SIG-M5 (cell line): ENCODE measurements at places on chromosomes 1 and 21.

DNA sequence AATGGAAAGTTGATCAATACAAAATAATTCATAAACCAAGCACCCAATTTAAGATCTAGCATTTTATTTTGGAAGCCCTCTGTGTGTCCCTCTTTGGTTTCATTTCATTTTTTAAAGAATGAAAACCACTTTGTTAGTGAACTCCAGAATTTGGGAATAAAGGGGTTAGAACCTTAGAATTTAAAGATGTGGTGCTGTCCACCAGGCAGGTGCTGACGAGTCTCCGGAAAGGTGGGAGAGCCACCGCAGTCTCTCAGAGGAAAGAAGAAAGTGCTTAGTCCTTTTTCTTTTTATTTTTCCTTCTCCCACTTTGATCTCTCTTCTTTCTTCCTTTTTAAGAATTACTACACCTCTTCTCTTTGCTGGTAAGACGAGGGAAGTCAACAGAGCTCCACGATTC lies 20.5 kb upstream of the HIVEP3 start:
- no peak for DNase-seq

DNA sequence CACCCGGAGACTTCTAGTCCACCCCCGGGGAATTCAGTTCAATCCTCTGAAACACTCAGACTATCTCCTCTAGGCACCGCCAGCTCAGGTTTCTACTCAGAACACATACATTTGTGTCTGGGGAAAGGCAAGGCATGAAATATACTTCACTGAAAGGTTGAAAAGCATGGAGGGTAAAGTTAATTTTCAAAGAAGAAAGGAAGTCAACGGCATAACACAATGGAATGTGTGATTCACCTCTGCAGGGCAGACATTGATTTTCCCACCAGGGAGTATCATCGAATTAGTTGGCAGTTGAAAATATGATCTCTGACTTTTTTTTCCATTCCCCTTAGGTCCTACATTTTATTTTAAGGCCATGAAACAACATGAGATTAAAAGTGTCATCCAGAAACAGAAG lies 669.4 kb downstream of the SMYD3 start:
- DNase-seq, result no peak

GRCh38 chr1:43440358-43440757 lies 13.4 kb downstream of the HYI start:
- no peak for DNase-seq

- no peak for DNase-seq
Observed at GRCh38 chr1:246447501-246447900, 59.6 kb downstream of the SMYD3 start.

DNA sequence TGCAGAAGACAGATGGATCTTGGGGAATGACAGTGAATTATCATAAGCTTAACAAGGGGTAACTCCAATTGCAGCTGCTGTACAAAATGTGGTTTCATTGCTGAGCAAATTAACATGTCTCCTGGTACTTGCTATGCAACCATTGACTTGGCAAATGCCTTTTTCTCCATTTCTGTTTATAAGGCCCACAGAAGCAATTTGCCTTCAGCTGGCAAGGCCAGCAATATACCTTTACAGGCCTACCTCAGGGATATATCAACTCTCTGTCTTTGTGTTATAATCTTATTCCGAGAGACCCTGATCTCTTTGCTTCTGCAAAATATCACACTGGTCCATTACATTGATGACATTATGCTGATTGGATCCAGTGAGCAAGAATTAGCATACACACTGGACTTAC lies 52.7 kb upstream of the KIAA0040 start:
- DNase-seq, result no peak

GRCh38 chr21:45209685-45210284 lies 77.9 kb downstream of the POFUT2 start:
- peak; percentile 51 for DNase-seq

DNA sequence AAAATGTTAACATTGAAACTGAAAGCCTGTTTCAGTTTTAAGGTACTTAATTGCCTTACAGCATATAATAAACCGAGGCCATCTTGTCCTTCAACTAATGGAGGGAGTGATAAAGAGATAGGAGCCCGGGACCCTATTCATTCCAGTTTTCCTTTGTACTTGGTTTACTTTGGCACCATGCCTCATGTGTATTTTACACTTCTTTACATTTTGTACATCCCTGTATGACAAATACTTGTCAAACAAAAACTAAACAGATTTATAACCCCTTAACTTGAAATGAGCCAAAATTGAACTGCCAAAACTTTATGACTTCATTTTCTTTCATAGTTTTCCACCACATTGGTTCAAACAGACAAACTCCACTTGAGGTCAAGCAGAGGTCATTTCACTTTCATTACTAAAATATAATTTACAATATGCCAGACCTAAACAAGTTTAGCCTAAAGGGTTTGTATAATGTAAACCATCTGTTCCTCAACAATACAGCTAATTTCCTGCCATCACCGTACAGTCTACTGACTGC lies 30.9 kb upstream of the UBE2U start:
- DNase-seq, result no peak

DNA sequence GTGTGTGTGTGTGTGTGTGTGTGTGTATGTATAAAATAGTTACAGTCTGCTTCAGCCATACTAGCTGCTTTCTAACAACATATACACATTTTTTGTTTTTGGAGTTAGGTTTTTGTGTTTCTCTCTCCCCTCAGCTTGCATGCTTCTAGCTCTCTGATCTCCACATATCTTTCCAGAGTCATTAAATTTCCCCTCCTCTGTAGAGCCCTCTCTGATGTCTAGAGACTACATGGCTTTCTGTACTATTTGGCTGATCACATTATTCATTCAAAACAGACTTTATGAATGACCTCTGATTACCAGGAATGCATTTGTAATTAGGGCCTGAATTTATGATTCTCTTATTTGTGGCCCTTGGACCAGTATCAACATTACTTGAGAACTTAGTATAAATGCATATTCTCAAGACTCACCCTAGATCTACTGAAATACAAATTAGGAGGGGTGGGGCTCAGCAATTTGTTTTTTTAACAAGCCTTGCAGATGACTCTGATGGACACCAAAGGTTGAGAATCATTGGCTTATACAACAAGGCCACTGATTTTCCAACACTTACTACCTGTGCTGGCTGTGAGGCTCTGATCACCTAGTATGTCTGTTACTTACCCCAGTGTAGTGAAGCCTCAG lies 104.5 kb downstream of the PTBP2 start:
- DNase-seq, result no peak

GRCh38 chr1:39491146-39491921 lies at the start of gene BMP8A:
Gene BMP8A, plus strand, starts transcription at chr1:39491636. Its CDS starts 356 bp downstream, at chr1:39491992.
- DNase-seq, result no peak

- DNase-seq, result no peak
Observed at GRCh38 chr1:96554364-96554763, 167.2 kb upstream of the PTBP2 start.

- DNase-seq, result peak; percentile 52
Observed at GRCh38 chr1:66373157-66373591, 160.8 kb upstream of the SGIP1 start.

- DNase-seq, result no peak
Observed at GRCh38 chr21:34180826-34181359, 107.5 kb downstream of the MRPS6 start.

DNA sequence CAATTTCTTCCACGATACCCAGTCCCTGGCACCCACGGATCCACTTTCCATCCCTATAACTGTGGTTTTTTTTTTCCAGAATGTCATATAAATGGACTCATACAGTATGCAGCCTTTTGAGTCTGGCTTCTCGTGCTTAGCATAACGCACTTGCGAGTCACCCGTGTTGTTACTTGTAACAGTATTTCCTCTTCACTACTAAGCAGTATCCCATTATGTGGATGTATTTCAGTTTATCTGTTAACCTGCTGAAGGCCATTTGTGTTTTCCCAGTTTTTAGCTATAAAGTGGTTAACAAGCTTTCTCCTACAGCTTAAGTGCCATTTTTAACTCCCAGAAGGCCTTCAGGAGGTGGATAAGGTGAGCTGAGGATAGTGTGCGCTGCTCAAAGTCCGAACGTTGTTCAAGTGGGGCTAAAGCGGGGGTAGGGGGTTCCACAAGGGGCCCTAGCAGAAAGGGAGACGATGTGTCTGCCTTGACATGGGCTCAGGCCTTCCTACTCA lies 829 bp downstream of the ADAR start:
- no peak for DNase-seq

- DNase-seq, result no peak
Observed at GRCh38 chr1:247451388-247452010, 6.4 kb downstream of the OR2B11 start.

- DNase-seq, result no peak
Observed at GRCh38 chr1:3265835-3266805, 188.3 kb upstream of the ARHGEF16 start.

- no peak for DNase-seq
Observed at GRCh38 chr1:50423670-50424000, 392 bp upstream of the DMRTA2 start.

DNA sequence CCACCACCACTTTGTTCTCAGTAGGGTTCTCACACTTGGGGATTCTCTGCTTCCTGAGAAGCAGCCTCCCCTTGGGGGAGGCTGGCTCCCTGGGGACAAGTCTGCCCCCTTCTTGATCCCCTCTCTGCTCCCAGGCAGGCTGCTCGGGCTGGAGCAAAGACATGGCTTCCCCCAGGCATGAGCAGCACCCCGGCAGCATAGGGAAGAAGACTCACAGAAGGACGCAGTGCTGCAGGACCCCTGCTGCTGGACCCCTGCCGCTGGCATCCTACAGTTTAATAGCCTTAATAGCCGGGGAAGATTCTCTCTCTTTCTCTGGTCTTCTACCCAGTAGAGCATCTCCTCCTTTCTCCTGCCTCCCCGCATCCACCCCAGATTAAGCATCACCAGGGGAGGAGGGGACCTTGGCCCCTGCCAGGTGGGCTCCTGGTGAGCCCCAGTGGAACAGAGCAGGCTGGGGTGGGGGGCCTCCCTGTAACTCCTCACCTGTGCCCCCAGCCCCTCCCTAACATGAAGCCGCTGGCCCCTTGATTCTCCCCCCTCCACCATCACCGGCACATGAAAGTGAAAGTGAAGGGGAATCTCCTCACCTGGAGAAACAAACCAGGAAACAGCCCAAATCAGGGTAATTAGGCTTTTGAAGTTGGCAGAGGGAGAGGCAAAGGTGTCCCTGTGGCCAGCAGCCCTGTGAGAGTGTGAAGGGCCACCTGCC lies 2.5 kb downstream of the WNT3A start:
- DNase-seq, result no peak

DNA sequence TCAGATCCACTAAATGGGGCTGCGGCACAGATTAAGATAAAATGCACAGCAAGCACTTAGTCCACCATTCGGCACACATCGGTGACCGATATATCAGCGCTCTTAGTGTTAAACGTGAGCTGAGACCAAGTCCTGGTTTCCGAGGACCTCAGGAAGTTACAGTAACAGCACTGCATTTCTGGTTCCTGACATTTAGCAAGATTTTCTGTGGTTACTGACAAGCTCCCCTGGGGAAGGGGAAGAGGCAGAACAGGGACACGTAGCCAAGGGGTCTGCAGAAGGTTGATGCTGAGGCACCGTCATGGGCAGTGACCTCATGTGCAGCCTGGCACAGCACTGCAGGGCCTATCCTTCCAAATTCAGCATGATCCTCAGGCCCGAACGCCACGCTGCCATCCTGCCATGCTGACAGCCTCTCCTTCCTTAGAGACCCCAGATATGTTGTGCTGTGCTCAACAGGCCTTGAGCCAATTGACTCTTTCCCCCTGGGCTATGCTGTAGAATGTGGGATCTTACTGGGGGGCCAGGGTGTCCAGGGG lies 13.4 kb upstream of the PEF1 start:
- DNase-seq, result no peak

- no peak for DNase-seq
Observed at GRCh38 chr1:245587435-245588115, 432.8 kb downstream of the KIF26B start.

GRCh38 chr1:89703469-89703868 lies 70.5 kb downstream of the LRRC8C start:
- no peak for DNase-seq

DNA sequence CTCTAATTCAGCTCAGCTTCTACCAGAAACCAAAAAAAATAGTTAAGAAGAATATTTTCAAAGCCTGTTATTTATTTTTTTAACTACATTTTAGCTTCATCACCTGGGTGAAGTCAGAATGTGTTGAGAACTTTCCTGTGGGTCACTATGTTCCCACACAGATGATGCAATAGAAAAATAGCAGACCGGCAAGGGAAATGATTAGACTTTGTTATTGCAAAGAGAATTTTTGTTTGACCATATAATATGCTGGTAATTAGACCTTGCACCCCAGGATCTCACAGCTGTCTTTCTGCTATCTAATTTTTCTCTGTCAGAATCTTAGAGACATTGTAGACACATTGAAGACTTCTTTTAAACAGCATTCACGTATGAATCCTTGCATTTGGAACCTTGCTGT lies 299.3 kb downstream of the TBX15 start:
- no peak for DNase-seq

DNA sequence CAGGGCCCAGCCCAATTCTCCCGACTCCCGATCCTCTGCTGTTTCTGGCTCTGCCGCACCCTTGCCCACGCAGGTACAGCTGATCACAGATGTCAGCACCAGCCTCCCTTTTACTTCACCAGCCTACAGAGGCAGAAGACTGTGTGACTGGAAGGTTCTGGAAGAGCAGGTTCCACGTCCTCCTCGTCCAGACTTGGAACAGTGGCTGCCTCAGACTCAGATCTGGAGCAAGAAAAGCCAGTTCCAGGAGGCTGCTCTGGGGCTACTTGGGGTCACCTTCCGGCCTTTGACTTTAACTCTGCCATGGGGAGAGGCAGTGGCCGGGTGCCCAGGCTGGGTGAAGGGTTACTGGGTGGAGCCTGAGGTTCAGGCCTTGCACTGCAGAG lies 16.1 kb upstream of the KLHDC7A start:
- DNase-seq, result no peak

DNA sequence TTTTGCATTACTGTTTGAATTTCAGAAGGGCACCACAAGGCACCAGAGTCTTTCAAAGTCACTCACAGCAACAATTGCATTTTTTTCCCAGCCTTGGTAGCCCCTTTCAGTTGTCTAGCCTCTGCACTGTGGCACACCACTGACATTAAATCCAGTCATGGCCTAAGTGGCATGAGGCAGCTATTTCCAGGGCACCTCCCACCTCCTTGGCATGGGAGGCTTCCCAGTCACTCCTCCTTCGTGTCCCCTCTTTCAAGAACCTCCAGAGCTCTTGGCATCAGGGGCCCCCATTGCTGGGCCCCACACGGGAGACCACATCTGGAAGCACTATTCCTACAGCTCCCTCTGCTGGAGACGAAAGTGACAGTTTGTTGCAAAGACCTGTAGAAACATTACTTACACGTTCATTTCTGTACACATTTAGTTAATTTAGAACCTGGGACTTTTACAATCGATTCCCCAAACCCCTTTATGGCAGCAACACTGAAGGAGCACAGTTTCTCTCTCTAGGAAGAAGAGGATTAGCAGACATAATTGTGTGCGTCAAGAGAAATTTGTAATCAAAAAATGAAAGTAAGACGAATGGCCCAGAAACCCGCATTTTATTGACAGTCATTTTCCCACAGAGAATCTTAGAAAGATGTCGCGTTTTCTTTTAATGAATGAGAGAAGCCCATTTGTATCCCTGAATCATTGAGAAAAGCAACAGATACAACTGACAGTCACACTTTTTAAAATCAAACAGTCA lies 5.7 kb upstream of the CHD5 start:
- DNase-seq, result no peak

GRCh38 chr1:75074831-75075395 lies 59.3 kb upstream of the LHX8 start:
- DNase-seq, result no peak

- no peak for DNase-seq
Observed at GRCh38 chr1:109208836-109209463, 4.8 kb upstream of the SARS1 start.
